ENCODE measurements at places on chromosomes 13 and 19.

DNA sequence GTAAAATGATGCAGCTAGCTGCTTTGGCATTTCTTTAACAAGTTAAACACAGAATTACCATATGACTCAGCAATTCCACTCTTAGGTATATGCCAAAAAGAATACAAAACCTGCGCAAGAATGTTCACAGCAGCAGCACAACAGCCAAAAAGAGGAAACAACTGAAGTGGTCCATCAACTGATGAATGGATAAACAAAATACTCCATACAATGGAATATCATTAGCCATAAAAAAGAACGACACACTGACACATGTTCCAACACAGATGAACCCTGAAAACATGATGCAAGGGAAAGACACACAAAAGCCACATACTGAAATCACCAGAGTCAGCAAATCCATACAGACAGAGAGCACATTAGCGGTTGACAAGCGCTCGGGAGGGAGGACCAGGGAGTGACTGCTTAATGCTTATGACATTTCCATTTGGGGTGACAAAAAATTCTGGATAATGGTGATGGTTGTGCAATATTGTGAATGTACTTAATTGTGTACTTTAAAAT lies 3.0 kb downstream of the PCID2 start:
- no peak for DNase-seq

DNA sequence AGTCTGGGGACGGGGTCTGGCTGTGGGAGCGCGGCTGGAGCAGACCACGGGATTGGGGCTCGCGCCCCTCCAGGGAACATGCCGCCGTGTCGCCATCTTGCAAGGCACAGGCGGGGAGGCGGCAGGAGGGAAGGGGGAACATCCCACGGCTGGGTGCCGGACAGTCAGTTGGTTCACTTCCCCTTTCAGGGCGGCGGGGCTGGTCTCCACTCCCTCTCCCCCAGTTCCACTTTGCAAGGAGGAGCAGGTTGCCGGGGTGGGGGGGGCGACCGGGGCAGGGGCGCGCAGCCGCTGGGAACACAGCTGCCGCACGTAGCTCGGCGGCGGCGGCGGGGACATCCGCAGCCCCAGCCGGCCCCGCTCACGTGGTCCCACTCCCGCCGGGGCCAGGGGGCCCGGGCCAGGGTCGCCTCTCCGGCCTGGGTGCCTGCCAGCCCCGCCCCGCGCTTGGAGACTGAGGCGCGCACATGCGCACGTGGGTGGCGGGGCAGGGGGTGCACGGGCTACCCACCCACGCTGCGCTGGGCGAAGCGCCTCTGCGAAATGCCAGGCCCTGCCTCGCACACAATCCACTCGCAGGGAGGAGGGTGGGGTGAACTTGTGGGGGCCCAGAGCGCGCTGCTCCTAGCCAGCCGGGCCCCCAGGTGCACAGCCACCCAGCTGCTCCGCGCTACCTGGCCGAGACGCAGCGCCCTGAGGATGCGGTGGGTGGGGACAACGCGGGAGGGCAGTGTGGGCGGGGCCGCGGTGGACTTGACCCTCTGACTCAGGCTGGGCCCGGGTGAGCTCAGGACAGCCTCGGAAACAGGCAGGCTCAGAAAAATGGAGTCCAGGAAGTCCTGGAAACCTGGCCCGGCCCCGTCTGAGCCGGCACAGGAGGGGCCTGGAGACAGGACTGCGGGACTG lies 6.4 kb downstream of the KLF16 start:
- DNase-seq, result no peak

GRCh38 chr19:9161427-9161826 lies 17.4 kb upstream of the OR7D2 start:
- no peak for DNase-seq

GRCh38 chr13:34156841-34157365 lies 339.0 kb downstream of the RFC3 start:
- DNase-seq, result peak; percentile 1

DNA sequence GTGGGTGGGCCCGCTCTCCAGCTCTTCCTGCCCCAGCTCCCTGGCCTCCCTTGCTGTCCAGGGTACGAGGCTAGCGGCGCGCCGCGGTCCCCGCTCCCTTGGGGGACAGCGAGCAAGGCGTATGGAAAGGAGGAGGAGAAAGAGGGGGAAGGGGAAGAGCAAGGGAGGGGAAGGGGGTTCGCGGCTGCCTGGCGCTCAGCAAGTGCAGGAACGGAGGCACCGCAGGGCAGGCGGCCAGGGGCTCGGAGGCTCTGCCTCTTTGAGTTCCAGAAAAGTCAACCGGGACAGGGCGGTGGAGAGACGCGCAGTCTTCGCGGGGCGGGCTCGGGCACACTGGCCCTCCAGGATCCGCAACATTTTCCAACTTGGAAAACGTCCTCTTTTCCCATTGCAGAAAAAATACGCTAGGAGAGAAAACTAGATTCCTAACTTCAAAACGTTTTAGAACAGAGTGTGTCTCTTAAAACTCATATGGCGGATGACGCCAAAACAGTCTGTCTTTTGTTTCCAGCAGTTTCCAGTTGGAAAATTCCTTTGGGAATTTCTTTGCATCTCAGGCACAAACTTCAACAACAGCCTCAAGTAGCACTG lies 23.1 kb upstream of the TNFRSF19 start:
- no peak for DNase-seq

- DNase-seq, result no peak
Measured at GRCh38 chr13:27020415-27020814, 151.2 kb downstream of the USP12 start.

- DNase-seq, result no peak
Measured at GRCh38 chr19:14530005-14530348, 583 bp downstream of the TECR start.

DNA sequence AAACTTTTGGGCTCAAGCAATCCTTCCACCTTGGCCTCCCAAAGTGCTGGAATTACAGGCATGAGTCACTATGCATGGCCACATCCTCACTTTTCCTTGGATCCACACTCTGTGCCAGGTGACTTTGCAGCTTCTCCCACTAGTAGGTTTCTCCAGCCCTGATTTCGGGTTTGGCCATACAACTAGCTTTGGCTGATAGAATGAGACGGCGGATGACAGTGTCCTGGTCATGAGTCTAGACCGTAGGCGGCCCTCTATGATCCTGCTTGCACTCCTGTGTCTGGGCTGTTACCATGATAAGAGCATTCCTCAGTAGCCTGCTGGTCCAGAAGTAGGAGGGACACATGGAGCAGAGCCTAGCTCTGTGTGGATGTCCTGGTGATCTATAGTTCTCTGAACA lies 112.5 kb upstream of the KL start:
- DNase-seq, result no peak

DNA sequence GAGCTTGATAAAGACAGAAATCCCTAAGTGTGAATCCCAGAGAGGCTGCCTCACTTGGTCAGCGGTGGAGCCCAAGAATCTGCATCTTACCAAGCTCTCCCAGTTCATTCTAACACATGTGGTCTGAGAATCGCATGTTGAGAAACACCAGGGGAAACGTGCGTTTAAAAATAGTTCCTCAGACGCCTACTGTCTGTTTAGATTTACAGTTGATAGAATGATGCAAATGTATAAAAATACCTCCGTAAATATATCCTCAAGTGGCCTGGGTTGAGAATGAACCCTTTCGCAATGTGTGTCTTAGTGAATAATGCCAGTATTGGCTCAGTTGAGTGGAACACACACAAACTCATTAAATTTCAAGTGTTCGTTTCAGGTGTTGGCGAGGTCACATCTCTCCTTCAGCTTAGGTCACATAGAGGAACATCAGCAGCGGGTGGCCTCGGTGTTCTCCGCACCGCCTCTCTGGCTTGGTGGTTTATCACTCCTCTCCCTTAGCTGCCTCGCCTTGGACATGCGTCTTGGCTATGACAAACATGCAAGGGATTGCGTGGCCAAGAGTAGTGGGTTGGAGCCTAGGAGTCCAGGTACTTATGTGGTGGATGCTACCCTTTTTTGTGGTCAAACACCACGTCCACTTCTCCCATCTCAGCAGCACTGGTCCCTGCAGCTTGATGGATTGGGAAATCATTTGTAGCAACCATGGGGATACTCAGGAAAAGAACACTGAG lies 117.6 kb upstream of the SPATA13 start:
- DNase-seq, result no peak

DNA sequence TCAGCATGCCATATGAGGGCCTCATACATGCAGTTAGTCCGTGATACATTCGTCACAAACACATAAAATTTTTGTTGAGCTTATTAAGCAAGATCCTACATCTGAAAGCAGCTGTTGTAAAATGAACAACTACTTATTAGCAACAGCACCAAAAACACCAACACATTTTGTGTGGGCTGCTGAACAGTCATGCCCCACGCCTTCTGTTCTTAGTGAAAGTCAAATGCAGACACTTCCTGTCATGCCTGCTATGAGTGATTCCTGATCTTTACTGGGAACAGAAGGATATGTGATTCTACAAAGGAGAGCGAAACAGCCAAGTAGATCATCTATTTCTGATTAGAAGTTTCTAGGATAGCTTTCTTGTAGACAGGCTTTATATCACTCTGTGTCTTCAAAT lies 4.2 kb upstream of the B3GLCT start:
- DNase-seq, result no peak

GRCh38 chr19:18098891-18099622 lies 1.5 kb downstream of the MAST3 start:
- no peak for DNase-seq
